Stomach (tissue), 19 donors: ENCODE measurements at places on chromosomes 5 and 9. TPM values are rescaled to one million over a fixed set of nuclear protein-coding genes. Genes with fewer than 3 reads are reported as not detected.

Gene GPR21
- total RNA-seq, result 7.0 TPM

Gene PAIP1
- total RNA-seq, result 27.4 TPM

Gene SPATA24
- not detected for total RNA-seq

- H3K27me3 ChIP-seq, result no peaks in the 10 kb centered on the region
- no peaks in the 10 kb centered on the region for H3K36me3 ChIP-seq
- no peak for DNase-seq
- H3K4me3 ChIP-seq, result no peak overlapping the region
- H3K4me1 ChIP-seq, result peaks cover 5% of the 10 kb centered on the region
- no peak overlapping the region for H3K27ac ChIP-seq
Observed at GRCh38 chr5:157598350-157598936, 22.9 kb upstream of the ADAM19 start.

- H3K27me3 ChIP-seq, result no peaks in the 10 kb centered on the region
- H3K4me3 ChIP-seq, result no peak overlapping the region
- no peaks in the 10 kb centered on the region for H3K4me1 ChIP-seq
- DNase-seq, result no peak
- H3K27ac ChIP-seq, result no peak overlapping the region
Observed at GRCh38 chr5:123803359-123803758, 291.4 kb downstream of the CSNK1G3 start.

GRCh38 chr5:43063721-43064171 is 23.6 kb upstream of the ANXA2R start:
- no peak overlapping the region for H3K4me3 ChIP-seq
- peaks cover 11% of the 10 kb centered on the region for H3K4me1 ChIP-seq
- peak; percentile 35 for DNase-seq
- peak overlapping the region; percentile 99 for H3K27ac ChIP-seq
- H3K27me3 ChIP-seq, result no peaks in the 10 kb centered on the region
